ENCODE measurements at places on chromosomes 6 and 20.

DNA sequence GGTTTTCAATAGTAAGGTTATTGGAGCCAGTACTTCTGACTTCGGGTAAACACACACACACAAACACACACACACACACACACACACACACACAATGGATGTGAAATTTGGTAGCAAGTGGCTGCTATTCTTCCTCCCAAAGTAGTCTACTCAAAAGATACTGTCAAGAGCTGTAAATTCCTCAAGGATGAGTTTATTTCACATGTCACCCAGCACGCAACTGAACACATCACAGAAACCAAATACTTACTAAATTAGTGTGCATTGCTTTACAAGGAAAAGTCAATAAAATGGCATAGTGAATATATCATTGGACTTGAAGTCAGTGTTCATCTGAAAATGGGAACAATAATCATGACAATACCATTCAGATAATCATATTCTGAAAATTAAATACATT, 32.9 kb downstream of the MMUT start:
- no peak for DNase-seq

- no peak for DNase-seq
Observed at GRCh38 chr20:7571101-7571500, 369.2 kb downstream of the HAO1 start.

- DNase-seq, result no peak
Observed at GRCh38 chr20:17620371-17621228, 50.7 kb downstream of the DSTN start.

- DNase-seq, result no peak
Observed at GRCh38 chr20:50269091-50270033, 78.7 kb downstream of the CEBPB start.

- DNase-seq, result no peak
Observed at GRCh38 chr6:46898006-46898405, 23.7 kb downstream of the ADGRF5 start.

DNA sequence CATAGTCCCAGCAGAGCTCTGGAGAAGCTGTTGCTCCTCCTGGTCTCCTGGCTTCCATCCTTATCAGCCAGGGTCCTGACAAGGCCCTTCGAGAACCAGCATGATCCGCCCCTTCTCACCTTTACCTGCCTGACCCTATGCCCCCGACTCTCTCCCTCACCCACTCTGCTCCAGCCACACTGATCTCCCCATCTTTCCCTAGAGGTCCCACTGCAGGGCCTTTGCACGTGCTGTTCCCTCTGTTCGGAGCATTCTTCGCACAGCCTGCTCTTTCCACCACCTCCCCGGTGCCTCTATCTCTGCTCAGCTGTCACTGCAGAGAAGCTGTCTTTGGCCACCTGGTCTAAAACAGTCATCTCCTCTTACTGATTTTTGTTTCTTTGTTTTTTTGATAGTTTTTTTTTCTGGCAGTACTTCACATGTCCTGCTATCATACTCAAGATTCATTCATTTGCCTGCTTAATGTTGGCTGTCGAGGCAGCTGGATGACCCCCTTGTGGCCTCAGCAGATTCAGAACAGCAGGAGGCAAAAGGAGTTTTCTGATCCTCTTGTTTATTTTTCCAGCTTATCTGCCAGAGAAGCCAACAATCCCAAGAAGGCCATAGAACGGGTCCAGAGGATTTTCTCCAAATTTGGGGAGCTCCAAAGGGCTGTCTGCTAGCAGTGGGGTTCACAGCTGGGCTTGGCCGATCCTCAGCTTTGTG, 1.6 kb upstream of the PTGIS start:
- no peak for DNase-seq

DNA sequence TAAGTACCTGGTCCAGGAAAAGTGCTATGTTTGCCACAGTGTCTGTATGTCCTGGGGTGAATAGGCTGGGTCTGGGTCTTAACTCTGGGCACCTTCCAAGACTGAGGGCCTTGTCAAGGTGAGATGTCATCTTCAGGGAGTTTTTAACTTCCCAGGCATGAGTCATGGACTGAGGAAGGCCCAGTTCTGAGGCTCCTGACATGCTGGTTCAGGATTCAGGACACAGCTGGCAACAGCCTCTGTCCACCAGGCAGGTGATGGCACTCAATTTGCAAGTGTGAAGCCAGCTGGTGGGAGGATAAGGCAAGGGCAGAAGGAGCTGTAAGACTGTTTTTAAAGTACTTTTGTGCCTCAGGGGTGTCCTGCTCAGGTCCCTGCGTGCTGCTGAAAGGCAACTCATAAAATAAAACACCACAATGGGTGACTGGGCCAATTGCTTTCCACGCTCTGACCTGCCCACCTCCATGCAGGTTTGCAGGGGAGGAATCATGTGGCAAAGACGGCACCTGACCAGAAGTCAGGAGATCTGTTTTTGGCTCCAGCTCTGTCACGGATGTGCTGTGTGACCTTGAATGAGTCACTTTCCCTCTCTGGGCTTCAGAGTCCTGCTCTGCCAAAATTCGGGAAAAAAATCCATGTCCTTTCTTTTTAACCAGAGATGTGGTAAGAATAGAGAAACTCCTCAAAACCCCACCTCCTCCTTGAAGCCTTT, 4.9 kb upstream of the PACSIN1 start:
- DNase-seq, result no peak

- no peak for DNase-seq
Observed at GRCh38 chr20:2303673-2304072, 7.9 kb downstream of the TGM3 start.

GRCh38 chr6:10309457-10310329, 105.2 kb downstream of the TFAP2A start:
- DNase-seq, result no peak

DNA sequence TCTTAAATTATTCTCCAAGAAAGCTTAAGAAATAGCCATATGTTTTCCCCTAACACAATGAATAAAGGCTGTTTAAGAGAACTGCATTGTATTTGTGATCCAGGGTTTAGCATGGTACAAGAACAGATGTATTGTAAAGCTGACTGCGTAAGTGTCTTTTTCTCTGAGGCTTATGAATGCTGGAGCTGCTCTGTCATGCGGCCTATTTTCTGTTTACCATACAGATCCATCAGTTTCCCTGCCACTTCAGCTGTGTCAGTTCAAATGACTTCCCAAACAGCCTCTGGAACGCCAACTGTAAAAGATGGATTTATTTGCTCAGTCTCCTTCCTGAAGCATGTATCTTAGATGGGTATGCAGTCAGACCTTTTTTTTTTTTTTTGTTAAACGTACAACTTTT, 419.3 kb upstream of the HS3ST5 start:
- no peak for DNase-seq

GRCh38 chr20:50645253-50646068, 45.9 kb downstream of the RIPOR3 start:
- no peak for DNase-seq

- DNase-seq, result no peak
Observed at GRCh38 chr6:34696189-34696738, 303 bp downstream of the ILRUN start.

GRCh38 chr20:6142348-6142993, 19.6 kb upstream of the FERMT1 start:
- DNase-seq, result peak; percentile 5

DNA sequence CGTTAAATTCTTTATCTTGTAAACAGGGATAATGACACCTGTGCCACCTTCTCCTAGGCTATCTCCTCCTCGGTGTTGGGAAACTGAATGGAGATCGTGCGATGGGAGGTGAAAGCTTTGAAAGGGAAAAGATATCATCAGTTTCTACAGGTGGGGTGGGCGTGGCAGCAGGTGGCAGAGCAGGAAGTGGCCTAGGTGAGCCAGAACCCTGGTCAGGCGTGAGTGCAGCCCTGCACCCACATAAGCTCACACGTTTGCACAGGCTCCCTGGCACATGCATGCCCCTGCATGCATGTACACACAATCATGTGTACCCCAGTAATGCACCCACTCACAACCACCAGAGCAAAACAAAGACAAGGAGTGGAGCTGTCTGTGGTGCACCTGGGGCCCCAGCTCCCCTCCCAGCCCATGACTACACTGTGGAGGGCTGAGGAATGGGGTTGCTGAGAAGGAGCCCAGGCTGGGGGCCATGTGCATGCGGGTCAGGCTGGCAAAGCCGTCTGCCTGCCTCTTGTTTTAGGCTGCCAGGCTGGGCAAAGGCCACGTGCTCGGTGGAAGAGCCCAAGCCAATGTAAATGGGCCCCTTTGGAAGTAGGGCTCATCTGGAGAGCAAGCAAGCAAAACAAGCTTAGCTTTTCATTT, 61.5 kb downstream of the TFAP2C start:
- DNase-seq, result no peak

DNA sequence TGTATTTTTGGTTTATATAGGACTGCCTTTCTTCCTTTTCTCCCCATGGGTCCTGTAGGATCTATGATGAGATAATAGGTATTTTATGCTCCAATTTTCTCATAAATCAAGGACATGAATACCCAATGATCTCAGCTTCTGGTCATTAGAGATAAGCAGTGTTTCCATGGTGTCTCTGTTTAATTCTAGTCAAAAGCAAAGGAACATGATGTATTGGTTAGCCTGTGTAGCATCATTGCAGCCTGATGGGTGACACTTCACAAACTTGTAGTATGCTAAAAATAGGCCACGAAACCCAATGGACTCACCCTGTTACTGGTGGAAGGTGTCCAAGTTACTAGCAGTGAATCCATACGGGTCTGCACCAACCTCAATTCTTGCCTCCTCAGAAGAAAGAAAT, 116.2 kb upstream of the SNX9 start:
- no peak for DNase-seq

- no peak for DNase-seq
Observed at GRCh38 chr6:39843305-39844020, 51.3 kb downstream of the DAAM2 start.

GRCh38 chr6:27176523-27177484, 70.7 kb upstream of the PRSS16 start:
- DNase-seq, result no peak

DNA sequence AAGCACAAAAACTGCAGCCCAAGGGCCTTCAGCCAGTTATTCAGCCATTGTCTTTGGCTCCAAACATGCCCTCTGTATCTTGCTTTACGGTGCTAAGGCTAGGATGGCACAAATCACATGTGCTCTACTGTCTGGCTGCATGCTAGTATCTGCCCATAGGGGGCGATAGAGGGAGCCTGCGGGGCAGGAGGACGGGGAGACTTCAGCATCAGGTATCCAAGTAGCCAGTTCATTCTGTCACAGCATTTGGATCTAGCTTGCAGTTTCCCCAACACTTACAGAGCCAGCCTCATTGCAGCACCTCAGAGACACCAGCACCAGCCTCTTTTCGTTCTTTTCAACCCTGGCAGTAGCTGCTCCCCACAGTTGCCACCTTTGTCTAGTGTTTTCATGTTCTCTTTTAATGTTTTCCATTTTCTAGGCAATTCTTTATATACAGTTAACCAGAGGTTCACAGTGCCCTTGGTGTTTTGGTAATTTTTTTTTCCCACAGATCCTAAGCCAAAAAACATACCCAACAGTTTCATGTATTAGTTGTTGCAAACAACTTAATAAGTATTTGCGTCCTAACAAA, 705.9 kb downstream of the PTPRT start:
- DNase-seq, result no peak

GRCh38 chr6:163165922-163166321, 248.6 kb upstream of the QKI start:
- DNase-seq, result no peak

- no peak for DNase-seq
Observed at GRCh38 chr6:106631346-106631745, 2.0 kb downstream of the QRSL1 start.

DNA sequence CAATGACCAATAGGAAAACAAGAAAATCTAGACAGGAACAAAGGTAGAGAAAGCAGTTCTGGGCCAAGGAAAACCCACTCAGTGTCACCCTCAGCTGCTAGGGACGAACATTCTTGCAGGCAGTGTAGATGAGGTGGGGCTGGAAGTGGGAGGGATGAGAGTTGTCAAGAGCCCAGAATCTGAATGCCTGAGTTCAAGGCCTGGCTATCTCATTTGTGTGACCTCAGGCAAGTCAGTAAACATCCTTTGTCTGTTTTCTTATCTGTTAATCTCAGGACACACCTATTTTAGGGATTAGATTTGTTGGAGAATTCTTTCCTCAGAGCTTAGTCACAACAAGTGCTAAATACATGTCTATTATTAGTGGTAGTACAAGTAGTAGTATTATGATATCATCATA, 50.9 kb upstream of the KIF16B start:
- no peak for DNase-seq

GRCh38 chr6:126204598-126204997, 135.3 kb upstream of the CENPW start:
- DNase-seq, result no peak

- DNase-seq, result no peak
Observed at GRCh38 chr20:6579417-6579816, 188.1 kb upstream of the BMP2 start.

DNA sequence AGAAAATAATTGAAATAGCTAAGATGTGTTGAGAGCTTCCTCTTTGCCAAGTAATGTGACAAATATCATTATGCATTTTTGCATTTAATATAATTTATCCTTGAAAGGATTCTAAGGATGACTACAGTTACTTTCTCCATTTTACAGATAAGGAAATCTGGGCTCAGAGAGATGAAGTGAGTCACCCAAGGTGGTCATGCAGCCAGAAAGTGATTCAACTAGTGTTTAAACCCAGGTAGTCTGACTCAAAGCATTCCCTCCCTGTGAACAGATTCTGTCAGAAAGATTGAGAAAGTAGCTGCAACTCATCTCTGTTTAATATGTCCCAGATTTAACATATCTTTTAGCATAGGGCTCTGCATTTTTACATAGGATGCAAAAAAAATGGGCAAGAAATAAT, 28.1 kb downstream of the NRSN1 start:
- no peak for DNase-seq

- DNase-seq, result no peak
Observed at GRCh38 chr20:49318430-49319207, 40.8 kb upstream of the ZNFX1 start.

GRCh38 chr6:51511081-51511480, 576.3 kb downstream of the PKHD1 start:
- no peak for DNase-seq

GRCh38 chr6:21332077-21332476, 261.5 kb upstream of the SOX4 start:
- no peak for DNase-seq

- DNase-seq, result no peak
Observed at GRCh38 chr6:30641048-30641447, 5.9 kb upstream of the C6orf136 start.

GRCh38 chr20:41228858-41229257, 88.7 kb downstream of the ZHX3 start:
- no peak for DNase-seq

GRCh38 chr20:47167846-47168245, 188.7 kb downstream of the ZMYND8 start:
- no peak for DNase-seq

- DNase-seq, result peak; percentile 96
Observed at GRCh38 chr20:50186151-50186885, 4.3 kb upstream of the CEBPB start.

All from stimulated activated CD8-positive, alpha-beta memory T cell treated with anti-CD3 and anti-CD28 coated beads, Interleukin-2, amount 100 ng/mL, for 48 hours (primary cell).